ENCODE measurements at places on chromosomes 13 and 19. TPM values are rescaled to one million over a fixed set of nuclear protein-coding genes. Genes with fewer than 3 reads are reported as not detected.
A peak's percentile ranks its signal among the peaks of the same experiment; 100 is the strongest.

The ZNF865 gene
- total RNA-seq: 14.6 TPM

The SIGLEC10 gene
- total RNA-seq: not detected

The FLT3LG gene
- total RNA-seq: 2.6 TPM

The ZNF100 gene
- total RNA-seq: 34.5 TPM

The ADGRE2 gene
- 4.5 TPM for total RNA-seq

- no peaks in the 10 kb centered on the region for H3K4me1 ChIP-seq
- H3K27ac ChIP-seq: 0 out of 2 replicates have a peak overlapping the region, but pooled peaks have one; percentile 29
- no peak overlapping the region for H3K4me3 ChIP-seq
- no peaks in the 10 kb centered on the region for H3K27me3 ChIP-seq
- peaks cover 50% of the 10 kb centered on the region for H3K36me3 ChIP-seq
These were observed 2.6 kb downstream of the P2RY11 start for GRCh38 chr19:10113964-10114650.

GRCh38 chr13:71703138-71703537 lies 163.9 kb downstream of the DACH1 start:
- H3K27me3 ChIP-seq: no peaks in the 10 kb centered on the region
- H3K27ac ChIP-seq: no peak overlapping the region
- H3K36me3 ChIP-seq: no peaks in the 10 kb centered on the region
- no peak for DNase-seq
- H3K4me3 ChIP-seq: no peak overlapping the region
- no peaks in the 10 kb centered on the region for H3K4me1 ChIP-seq

The SYNGR4 gene
- total RNA-seq: not detected

DNA sequence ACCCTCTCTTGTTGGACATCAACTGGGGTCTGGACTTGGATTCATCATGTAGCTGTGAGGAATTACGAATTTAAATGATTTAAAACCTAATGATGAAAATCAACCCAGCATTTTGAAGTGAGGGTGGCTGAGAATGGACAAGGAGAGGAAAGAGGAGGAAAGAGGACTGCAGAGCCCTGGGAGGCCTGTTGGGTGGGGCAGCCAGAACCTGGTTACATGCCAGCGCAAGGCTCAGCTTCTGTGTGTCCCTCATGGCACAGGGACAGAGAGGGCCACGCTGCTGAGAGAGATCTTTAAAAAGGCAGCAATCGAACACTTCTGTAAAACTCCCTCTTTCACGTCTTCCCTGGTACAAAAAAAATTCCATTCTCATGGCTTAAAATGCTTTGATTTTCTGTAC lies 292.7 kb downstream of the MYO16 start:
- no peaks in the 10 kb centered on the region for H3K4me1 ChIP-seq
- H3K27ac ChIP-seq: no peak overlapping the region
- no peaks in the 10 kb centered on the region for H3K36me3 ChIP-seq

The ZNF844 gene
- 9.4 TPM for total RNA-seq

DNA sequence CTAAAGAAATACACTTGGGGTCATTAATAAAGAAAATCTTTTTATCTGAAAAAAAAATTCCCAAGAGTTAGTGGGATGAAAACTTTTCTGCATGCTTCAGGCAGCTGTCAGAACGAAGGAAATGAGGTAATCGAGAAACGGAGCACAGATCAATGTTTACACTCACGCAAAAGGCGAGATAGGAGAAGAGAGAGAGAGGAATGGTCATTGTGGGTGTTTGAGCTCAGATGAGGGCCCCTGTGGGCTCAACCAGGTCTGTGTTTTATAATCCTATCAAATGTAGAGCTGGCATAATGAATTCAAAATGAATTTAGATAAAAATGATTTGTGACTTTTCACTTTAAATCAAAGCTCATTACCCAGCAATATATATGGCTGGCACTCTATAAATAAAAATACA lies 6.3 kb upstream of the RXFP2 start:
- no peak for DNase-seq
- H3K4me1 ChIP-seq: no peaks in the 10 kb centered on the region
- no peak overlapping the region for H3K27ac ChIP-seq
- no peak overlapping the region for H3K4me3 ChIP-seq

- H3K27me3 ChIP-seq: no peaks in the 10 kb centered on the region
- DNase-seq: no peak
- H3K4me1 ChIP-seq: peaks cover 3% of the 10 kb centered on the region
- no peak overlapping the region for H3K27ac ChIP-seq
- peak overlapping the region; percentile 44 for H3K4me3 ChIP-seq
These were observed 1.1 kb upstream of the ATP11A start for GRCh38 chr13:112688560-112689302.

DNA sequence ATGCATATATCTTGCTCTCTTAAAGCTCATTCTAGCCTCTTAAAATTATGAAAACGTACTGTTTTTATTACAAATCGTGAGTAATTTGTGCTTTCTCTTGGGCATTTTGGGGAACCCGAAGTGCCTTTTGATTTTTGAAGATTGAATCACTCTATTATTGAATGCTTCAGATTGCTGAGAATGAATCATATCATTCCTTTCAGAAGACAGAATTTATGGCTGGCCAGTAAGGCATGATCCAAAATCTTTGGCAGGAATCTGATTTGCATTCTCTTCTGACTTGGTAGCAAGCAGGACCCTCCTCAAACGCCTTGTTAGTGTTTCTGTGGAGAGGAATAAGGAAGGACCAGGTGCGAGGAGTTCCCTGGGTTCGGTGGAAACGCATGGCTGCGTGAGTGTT lies 49.5 kb downstream of the STARD13 start:
- H3K36me3 ChIP-seq: no peaks in the 10 kb centered on the region
- no peaks in the 10 kb centered on the region for H3K4me1 ChIP-seq
- DNase-seq: no peak
- no peaks in the 10 kb centered on the region for H3K27me3 ChIP-seq
- no peak overlapping the region for H3K4me3 ChIP-seq

- H3K36me3 ChIP-seq: no peaks in the 10 kb centered on the region
- H3K27me3 ChIP-seq: no peaks in the 10 kb centered on the region
- H3K27ac ChIP-seq: no peak overlapping the region
- DNase-seq: no peak
- H3K4me1 ChIP-seq: no peaks in the 10 kb centered on the region
These were observed 35.5 kb downstream of the AP1M1 start for GRCh38 chr19:16233081-16233776.

DNA sequence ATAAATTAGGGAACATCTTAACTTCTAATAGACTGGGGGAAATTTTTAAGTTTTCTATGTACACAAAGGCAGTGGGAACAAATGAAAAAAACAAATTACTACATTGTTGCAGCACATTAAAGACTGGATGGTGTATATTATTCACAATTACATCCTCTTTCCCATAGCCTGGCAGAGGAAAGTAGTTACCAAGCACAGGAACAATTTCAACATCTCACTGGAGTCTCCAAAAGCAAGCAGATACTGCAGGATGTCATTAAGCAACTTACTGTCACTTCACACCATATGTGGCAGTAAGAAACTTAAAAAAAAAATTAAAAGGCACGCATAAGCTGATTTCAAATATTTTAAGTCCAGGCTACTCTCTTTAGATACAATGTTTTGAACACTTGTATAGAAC lies 6.4 kb upstream of the EFNB2 start:
- peaks cover 43% of the 10 kb centered on the region for H3K36me3 ChIP-seq
- no peak overlapping the region for H3K4me3 ChIP-seq
- no peaks in the 10 kb centered on the region for H3K27me3 ChIP-seq
- DNase-seq: no peak
- H3K4me1 ChIP-seq: no peaks in the 10 kb centered on the region

- H3K27ac ChIP-seq: peak overlapping the region; percentile 66
- no peak overlapping the region for H3K4me3 ChIP-seq
- DNase-seq: peak; percentile 78
- no peaks in the 10 kb centered on the region for H3K27me3 ChIP-seq
- H3K4me1 ChIP-seq: peaks cover 38% of the 10 kb centered on the region
These were observed 53.4 kb downstream of the TSSK6 start for GRCh38 chr19:19461671-19462622.

- H3K27me3 ChIP-seq: peaks cover 48% of the 10 kb centered on the region
- no peak overlapping the region for H3K27ac ChIP-seq
- no peak for DNase-seq
- H3K4me3 ChIP-seq: peak overlapping the region; percentile 71
- peaks cover 8% of the 10 kb centered on the region for H3K4me1 ChIP-seq
These were observed 110.0 kb downstream of the KCNRG start for GRCh38 chr13:50125304-50125553.

DNA sequence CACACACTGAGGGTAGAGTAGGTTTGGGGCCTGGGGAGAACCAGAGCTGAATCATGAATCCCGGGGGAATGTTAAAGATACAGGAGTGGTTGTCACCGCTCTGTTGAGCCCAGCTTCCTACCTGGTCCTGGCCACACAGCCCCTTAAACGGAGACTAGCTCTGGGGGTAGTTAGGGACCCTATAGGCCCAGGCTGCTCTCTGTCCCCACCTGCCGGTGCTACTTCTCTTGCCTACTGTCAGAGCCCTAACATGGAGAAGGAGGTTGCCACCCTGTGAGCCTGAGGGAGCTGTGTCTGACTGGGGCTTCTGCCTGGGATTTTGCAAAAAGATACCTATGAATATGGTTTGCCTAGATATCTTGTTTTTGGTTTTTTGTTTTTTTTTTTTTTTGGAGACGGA lies 36.6 kb upstream of the ZNF429 start:
- H3K27me3 ChIP-seq: no peaks in the 10 kb centered on the region
- no peaks in the 10 kb centered on the region for H3K4me1 ChIP-seq
- H3K4me3 ChIP-seq: no peak overlapping the region
- H3K36me3 ChIP-seq: no peaks in the 10 kb centered on the region

GRCh38 chr13:107767119-107767518 lies 448.2 kb downstream of the LIG4 start:
- no peak overlapping the region for H3K4me3 ChIP-seq
- no peak for DNase-seq
- no peaks in the 10 kb centered on the region for H3K4me1 ChIP-seq
- no peaks in the 10 kb centered on the region for H3K27me3 ChIP-seq
- no peak overlapping the region for H3K27ac ChIP-seq
- no peaks in the 10 kb centered on the region for H3K36me3 ChIP-seq

DNA sequence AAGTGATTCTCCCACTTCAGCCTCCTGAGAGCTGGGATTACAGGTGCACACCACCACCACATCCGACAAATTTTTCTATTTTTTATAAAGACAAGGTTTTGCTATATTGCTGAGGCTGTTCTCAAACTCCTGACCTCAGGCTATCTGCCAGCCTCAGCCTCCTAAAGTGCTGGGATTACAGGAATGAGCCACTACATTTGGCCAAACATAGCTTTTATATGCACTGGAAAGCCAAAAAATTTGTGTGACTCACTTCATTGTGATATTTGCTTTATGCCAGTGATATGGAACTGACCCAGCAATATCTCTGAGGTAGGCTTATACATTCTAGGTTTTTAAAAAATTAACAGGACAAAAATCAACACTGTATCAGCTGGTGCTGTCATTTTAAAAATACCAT lies 26.8 kb upstream of the ACOD1 start:
- H3K27me3 ChIP-seq: no peaks in the 10 kb centered on the region
- DNase-seq: no peak
- no peak overlapping the region for H3K4me3 ChIP-seq
- no peaks in the 10 kb centered on the region for H3K36me3 ChIP-seq
- H3K4me1 ChIP-seq: no peaks in the 10 kb centered on the region

The UQCR11 gene
- total RNA-seq: 179 TPM

- H3K27me3 ChIP-seq: no peaks in the 10 kb centered on the region
- no peak for DNase-seq
- no peaks in the 10 kb centered on the region for H3K36me3 ChIP-seq
- H3K27ac ChIP-seq: no peak overlapping the region
These were observed 70.0 kb downstream of the FOXO1 start for GRCh38 chr13:40596484-40596883.

DNA sequence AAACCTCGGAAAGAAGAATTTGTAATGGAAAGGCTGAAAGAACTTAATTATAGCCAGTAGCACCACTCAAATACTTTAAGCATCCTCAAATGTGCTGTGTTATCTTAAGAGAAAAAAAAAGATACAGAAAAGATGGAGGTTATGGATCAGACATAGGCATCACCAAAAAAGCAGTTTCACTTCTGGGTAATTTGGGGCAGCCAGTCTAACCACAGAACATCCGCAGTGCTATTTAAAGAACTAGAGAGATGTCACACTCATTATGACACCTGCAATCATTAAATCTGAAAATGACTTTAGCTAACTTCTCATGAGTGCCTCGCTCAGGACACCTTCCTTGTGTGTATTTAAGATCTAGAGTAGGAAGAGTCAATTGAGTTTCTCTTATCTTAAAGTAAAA lies 211.8 kb downstream of the RBM26 start:
- no peaks in the 10 kb centered on the region for H3K27me3 ChIP-seq
- DNase-seq: no peak
- no peaks in the 10 kb centered on the region for H3K4me1 ChIP-seq
- H3K27ac ChIP-seq: no peak overlapping the region

The SERPINE3 gene
- 0.15 TPM for total RNA-seq

- H3K27me3 ChIP-seq: no peaks in the 10 kb centered on the region
- H3K36me3 ChIP-seq: no peaks in the 10 kb centered on the region
- no peaks in the 10 kb centered on the region for H3K4me1 ChIP-seq
- no peak overlapping the region for H3K4me3 ChIP-seq
- H3K27ac ChIP-seq: no peak overlapping the region
- no peak for DNase-seq
These were observed 18.4 kb upstream of the ACOD1 start for GRCh38 chr13:76929851-76930374.

The LRG1 gene
- 0.36 TPM for total RNA-seq

- H3K4me3 ChIP-seq: no peak overlapping the region
- H3K4me1 ChIP-seq: no peaks in the 10 kb centered on the region
- H3K36me3 ChIP-seq: no peaks in the 10 kb centered on the region
- no peak overlapping the region for H3K27ac ChIP-seq
- DNase-seq: no peak
These were observed 17.5 kb downstream of the DLEU7 start for GRCh38 chr13:50826035-50826434.

GRCh38 chr19:50330365-50331078 lies 1.3 kb upstream of the KCNC3 start:
- no peaks in the 10 kb centered on the region for H3K36me3 ChIP-seq
- H3K4me3 ChIP-seq: peak overlapping the region; percentile 74
- peaks cover 13% of the 10 kb centered on the region for H3K27me3 ChIP-seq
- DNase-seq: peak; percentile 70
- H3K27ac ChIP-seq: no peak overlapping the region

The ATP4A gene
- total RNA-seq: 0.50 TPM

DNA sequence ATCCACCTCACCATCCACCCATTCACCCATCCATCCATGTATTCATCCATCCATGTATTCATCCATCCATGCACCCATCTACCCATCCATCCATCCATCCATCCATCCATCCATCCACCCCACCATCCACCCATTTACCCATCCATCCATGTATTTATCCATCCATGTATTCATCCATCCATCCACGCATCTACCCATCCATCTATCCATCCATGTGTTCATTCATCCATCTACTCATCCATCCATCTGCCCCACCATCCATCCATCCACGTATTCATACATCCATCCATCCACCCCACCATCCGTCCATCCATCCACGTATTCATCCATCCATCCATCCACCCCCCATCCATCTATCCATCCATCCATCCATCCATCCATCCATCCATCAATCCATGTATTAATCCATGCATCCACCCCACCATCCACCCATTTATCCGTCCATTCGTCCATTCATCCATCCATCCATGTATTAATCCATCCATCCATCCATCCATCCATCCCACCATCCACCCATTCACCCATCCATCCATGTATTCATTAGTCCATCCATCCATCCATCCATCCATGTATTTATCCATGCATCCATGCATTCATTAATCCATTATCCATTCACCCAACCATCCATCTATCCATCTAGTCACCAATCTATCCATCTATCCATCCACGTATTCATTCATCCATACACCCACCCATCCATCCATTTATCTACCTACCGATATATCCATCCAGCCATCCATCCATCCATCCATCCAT lies 2.6 kb downstream of the IL12RB1 start:
- no peak overlapping the region for H3K4me3 ChIP-seq
- H3K27ac ChIP-seq: no peak overlapping the region
- no peak for DNase-seq
- H3K4me1 ChIP-seq: no peaks in the 10 kb centered on the region
